ENCODE measurements at places on chromosomes 2 and 18.
A peak's percentile ranks its signal among the peaks of the same experiment; 100 is the strongest.

- DNase-seq, result no peak
These were observed 143.9 kb upstream of the SIX2 start for GRCh38 chr2:45153121-45153520.

DNA sequence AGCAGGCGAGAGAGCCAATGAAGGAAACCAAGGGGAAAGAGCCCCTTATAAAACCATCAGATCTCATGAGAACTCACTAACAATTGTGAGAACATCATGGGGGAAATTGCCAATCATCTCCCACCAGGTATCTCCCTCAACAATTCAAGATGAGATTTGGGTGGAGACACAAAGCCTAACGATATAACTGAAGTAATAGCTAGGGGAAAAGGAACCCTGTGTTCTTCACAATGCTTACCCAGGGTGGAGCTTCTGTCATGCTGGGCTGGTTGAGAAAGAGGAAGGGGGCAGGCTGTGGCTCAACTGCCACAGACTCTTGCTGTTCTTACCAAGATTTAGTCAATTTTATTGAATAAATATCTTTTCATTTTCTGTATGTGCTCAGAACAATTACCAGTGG lies 392.1 kb upstream of the HS6ST1 start:
- no peak for DNase-seq

DNA sequence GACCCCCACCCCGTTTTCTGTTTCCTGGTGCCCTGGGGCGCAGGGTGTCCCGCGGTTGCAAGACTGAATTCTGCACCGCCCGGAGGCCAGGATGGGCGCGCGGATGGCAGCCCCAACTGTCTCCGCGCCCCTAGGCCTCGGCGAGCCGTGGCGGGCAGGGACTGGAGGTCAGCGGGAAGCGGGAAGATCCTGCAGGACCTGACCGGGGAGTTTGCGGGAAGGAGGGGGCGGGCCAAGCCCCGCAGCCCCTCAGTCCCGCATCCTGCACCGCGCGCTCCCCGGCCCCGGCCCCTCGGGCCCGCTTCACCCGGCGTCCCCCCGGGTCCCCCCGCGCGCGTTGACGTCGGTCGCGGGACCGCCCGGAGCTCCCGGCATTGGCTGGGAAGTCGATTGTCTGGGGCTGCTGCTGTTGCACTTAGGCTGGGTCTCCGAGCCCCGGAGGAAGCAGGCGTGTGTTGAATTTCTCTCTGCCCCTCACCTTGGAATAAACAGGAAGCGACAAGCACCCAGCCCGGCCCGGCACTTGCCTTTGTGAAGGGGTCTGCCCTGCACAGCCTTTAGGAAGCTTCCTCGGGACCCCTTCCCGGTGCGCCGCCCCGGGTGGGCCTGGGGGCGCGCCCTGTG lies at the start of gene LDLRAD4:
Gene LDLRAD4, plus strand, starts transcription at position 393 of the 624 bp plus-strand sequence.
- no peak for DNase-seq

DNA sequence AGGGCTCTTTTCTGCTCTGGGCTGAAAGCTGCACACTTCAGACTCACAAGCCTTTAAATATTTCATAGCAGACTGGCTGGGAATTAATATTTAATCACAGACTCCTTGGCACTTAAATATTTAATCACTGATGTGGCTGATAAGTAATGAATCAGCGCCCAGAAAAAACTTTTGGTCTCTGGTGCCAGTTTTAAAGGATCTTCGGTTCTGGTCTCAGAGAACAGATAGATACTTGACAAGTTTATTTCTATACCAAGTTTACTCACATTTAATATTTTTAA lies 201.2 kb downstream of the MYCN start:
- no peak for DNase-seq

DNA sequence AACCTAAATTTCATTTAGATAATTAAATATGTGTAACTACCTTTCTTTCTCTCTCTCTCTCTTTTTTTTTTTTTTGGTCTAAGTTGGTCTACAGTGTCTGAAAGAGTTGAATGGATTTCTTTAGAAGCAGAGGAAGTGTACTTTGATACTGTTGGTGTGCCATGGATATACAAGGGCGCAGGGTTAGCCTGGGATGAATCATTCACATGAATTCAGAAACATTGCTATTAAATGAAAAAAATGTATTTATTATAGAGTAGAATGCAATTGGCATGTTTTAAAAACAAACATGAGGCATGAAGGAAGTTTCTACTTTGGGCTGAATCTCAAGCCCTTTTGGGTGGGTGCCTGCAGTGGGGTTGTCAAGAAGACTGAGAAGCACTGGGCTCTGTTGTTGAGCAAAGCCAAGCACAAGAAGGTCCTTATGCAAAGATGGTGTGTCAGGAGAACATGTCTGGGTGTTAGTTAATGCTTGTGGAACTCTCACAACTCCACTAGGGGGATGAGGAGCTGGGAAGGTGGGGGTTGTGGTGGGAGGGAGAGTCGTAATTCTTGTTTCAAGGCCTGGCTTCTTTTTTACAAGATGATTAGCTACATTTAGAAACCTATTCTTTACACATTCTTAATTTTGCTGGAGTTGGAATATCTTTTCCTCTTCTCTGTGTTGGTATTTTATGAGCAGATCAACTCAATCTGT lies 57.9 kb downstream of the LYPD6 start:
- no peak for DNase-seq

- peak; percentile 69 for DNase-seq
These were observed 16.2 kb downstream of the EPB41L3 start for GRCh38 chr18:5527603-5528002.

GRCh38 chr18:53796040-53796729 lies 428.3 kb downstream of the MBD2 start:
- peak; percentile 92 for DNase-seq

DNA sequence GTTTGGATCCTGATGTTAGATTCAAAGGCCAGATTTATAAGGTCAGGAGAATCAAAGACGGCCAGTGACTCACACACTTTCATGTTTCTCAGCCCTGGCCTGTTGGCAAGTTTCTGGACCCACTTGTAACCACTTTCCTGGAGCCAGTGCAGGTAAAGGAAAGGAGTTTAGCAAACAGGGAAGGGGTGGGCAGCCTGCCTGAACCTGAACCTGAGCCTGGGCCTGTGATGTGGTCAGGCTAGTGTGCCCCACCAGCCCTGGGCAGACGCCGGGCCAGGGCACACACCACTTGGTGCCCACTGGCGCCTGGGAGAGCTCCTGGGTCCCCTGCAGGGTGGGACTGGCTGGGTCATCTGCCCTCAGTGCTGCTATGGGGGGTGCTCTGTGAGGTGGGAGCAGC lies 100.5 kb upstream of the SPRED2 start:
- DNase-seq, result no peak

DNA sequence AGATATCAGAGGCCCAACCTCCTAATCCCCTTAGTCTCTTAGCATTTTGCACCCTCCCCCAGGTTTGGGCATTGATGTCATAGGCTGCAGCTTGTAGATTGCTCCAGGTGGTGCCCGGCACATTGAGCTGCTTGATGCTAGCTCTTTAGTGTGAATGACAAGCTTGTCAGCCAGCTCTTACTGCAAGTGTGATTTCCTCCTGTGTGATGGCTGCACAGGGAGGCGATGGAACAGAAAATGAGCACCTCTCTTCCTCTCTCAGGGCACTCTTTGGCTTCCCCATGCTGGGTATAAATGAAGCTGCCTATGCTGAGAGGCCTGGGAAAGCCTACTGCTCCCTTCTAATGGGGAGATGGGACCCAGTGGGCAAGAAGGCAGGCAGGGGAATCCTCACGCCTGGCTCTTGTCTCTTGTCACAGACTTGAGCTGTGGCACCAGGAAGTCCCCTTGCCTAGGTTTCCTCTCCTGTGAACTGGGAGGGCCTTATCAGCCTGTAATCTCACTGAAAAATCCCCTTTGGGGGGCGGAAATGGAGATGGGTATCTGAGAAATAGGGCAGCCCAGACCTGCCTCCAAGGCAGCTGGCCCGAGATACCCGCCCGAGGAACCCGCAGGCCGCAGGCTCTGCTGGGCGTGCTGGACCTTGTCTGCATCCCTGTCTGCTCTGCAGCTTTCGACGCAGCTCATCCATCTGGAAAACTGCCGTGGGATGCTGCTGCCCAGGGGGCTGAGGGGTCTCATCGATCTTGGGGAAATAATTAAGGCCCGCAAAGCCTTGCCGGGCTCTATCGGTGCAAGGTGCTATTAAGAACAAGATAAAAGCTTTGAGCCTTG lies 163.5 kb upstream of the CXCR4 start:
- DNase-seq, result no peak

GRCh38 chr2:192161656-192162290 lies 33.0 kb downstream of the TMEFF2 start:
- no peak for DNase-seq

DNA sequence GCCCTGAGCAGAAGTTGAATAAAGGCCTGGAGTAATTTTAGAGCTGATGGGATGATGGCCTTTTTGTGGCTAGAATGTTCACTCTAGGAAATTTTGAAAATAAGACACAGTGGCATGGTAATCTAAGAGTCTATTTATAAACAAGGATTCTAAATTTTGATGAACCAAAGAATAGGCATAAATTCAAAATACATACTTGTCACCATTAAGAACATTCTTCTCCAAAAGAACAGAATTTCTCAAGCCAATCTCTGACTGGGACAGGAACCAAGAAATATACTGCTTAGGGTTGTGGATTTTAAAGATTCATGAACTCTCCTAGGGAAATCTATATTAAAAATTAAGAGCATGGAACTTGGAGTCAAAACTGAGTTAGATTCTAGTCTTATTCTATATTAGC lies 98.2 kb upstream of the SETBP1 start:
- no peak for DNase-seq

GRCh38 chr18:46215902-46216723 lies 111.9 kb downstream of the HAUS1 start:
- DNase-seq, result no peak

DNA sequence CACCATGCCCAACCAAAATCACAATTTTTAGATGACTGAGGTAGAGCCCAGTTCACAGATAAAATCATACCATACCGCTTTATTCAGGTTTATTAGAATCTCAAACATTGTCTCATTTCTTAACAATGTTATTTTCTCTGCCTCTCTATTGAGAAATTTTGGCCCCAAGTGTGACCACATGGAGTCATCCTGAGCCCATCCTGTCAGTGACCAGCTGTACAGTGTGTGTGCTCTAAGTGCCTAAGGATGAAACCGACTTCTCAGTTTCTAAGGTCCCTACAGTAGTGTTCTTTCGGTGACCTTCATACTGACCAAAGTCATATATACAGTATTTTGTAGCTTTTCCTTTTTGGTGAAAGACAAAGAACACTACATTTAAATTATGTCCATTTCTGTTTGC lies 123.7 kb upstream of the MSTN start:
- DNase-seq, result no peak

GRCh38 chr2:98598781-98599428 lies 9.4 kb downstream of the COA5 start:
- peak; percentile 66 for DNase-seq

GRCh38 chr2:5794012-5794411 lies 101.8 kb downstream of the SOX11 start:
- DNase-seq, result no peak

GRCh38 chr2:230862292-230862691 lies 2.5 kb upstream of the ITM2C start:
- no peak for DNase-seq

GRCh38 chr2:12816379-12817306 lies 99.9 kb downstream of the TRIB2 start:
- peak; percentile 49 for DNase-seq

DNA sequence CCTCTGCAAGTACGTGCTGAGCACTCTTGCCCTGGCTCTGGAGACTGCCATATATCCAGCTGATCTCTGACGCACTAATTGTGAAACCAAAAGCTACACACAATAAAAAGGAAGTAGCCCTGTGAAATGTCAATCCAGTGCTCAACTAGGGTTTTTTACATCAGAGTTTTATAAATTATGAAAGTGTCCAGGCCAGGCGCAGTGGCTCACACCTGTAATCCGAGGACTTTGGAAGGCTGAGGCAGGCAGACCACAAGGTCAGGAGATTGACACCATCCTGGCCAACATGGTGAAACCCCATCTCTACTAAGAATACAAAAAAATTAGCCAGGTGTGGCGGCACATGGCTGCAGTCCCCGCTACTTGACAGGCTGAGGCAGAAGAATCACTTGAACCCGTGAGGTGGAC lies 24.5 kb upstream of the PEX13 start:
- DNase-seq, result no peak

GRCh38 chr2:207283356-207283755 lies 117.6 kb upstream of the KLF7 start:
- peak; percentile 42 for DNase-seq

DNA sequence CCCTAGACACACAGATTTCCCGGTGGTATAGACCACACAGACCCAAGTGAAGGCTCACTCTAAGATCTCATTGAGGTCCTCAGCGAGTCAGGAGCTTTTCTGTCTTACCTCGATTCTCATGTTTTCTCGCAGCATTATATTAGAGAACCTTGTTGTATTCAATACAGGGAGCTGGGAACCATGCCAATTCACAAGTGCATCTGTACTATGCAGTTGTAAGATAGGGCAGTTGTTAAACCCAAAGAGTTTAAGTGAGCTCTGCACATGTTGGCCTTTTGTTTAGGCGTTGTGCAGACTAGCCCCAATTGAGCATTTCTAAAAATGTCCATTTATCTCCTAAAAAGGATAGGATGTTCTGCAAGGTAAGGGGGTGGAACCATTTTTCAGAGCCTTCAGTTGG lies 59.6 kb downstream of the FEZ2 start:
- DNase-seq, result peak; percentile 32

GRCh38 chr18:79876497-79876896 lies 75.0 kb downstream of the SLC66A2 start:
- no peak for DNase-seq

DNA sequence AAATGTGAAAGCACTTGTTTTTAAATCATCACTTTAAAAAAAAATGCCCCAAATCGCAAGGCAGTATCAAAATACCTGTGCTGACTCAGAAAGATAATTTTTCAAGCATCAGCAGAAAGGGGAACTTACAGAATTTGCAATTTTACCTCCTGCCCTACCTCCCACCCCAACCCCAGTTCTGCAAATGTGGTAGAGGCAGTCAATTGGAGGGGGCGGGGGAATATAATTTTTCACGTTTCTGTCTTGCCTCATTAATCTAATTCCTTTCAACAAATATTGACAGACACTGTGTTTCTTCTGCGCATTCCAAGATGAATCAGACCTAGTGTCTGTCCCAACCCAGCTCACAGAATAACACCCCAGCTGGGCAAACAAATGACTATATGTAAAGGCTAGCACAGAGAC lies 76.8 kb downstream of the ALPK2 start:
- no peak for DNase-seq

GRCh38 chr18:12053289-12053688 lies 40.4 kb upstream of the ANKRD62 start:
- no peak for DNase-seq

GRCh38 chr2:240211598-240212424 lies 71.4 kb upstream of the OTOS start:
- DNase-seq, result no peak

- no peak for DNase-seq
These were observed 12.3 kb upstream of the SETBP1 start for GRCh38 chr18:44668270-44668975.

GRCh38 chr2:85470850-85471800 lies 52.6 kb downstream of the SH2D6 start:
- DNase-seq, result no peak

DNA sequence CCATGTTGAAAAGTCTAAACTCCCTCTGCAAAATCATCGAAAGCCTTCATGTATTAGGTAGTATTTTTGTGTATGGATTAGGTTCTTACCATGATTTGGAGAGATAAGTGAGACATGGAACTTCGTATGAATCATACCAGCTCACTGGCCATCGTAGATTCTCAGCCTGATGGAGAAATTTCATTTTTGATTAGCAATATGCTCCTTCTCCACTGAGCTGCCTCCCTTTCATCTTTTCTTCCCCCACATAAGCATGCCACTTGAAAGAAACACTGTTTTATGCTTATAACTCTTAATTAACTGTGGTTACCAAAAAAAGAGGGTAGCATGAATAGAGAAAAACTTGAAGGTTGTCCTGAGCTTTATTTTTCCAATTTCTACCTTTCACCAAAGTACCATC lies 111.9 kb downstream of the NCK2 start:
- DNase-seq, result no peak

GRCh38 chr2:63530704-63531279 lies 57.5 kb downstream of the WDPCP start:
- DNase-seq, result no peak

All from fibroblast of pulmonary artery (primary cell).